ENCODE measurements at places on chromosomes 16 and 17.

GRCh38 chr17:65504141-65504540 lies 57.3 kb downstream of the AXIN2 start:
- H3K4me1 ChIP-seq, result no peaks in the 10 kb centered on the region
- no peaks in the 10 kb centered on the region for H3K36me3 ChIP-seq
- H3K4me3 ChIP-seq, result no peak overlapping the region
- no peaks in the 10 kb centered on the region for H3K27me3 ChIP-seq
- no peak for DNase-seq

DNA sequence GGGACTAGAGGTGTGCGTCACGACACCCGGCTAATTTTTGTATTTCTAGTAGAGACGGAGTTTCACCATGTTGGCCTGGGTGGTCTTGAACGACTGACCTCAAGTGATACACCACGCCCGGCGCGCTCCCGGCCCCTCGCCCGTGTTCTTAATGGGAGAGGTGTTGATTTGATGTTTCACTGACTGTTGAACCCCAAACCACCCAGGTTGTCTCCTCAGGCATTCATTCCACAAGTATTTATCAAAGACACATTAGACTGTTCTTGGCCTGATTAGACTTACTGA lies 1.4 kb downstream of the CENPN start:
- peaks cover 24% of the 10 kb centered on the region for H3K4me1 ChIP-seq
- H3K27ac ChIP-seq, result no peak overlapping the region
- H3K36me3 ChIP-seq, result no peaks in the 10 kb centered on the region
- H3K4me3 ChIP-seq, result peak overlapping the region; percentile 81
- H3K27me3 ChIP-seq, result no peaks in the 10 kb centered on the region

DNA sequence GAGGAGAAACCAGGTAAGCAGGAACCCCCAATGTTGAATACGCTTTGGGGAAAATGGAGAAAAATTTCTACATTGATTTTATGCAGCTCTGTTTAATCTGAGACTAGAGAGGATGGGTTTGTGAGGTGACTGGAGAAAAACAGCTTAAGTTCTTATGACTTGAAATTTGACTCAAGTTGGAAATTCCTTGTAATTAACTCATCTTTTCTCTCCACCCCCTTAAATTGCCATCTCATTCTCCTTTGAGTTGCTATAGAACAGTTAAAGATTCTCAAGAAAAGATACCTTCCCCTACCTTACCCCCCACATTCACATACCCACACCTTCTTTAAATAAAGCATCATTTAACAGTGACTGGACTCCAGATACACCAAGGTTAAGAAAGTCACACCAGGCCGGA lies 24.2 kb downstream of the ZNRF1 start:
- DNase-seq, result no peak
- H3K4me1 ChIP-seq, result peaks cover 30% of the 10 kb centered on the region
- no peaks in the 10 kb centered on the region for H3K36me3 ChIP-seq
- no peak overlapping the region for H3K4me3 ChIP-seq

DNA sequence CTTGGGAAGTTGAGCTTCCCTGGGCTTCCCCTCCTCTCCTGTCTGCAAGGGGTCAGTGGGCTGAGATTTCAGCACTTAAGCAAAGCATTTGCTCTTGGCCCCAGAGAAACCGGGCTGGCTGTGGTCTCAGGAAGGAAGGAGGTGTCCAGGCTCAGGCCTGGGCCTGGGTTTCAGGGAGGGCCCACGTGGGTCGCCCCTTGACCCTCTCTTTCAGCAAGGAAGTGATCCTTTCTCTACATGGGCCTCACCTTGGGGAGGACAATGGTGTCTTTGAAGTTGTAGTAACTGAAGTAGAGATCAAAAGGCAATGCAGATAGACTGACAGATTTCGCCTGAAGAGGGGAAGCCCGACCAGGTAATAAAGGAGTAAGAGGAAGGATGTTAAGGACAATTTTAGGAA lies 2.7 kb downstream of the NOD2 start:
- DNase-seq, result no peak
- peaks cover 60% of the 10 kb centered on the region for H3K4me1 ChIP-seq
- H3K36me3 ChIP-seq, result no peaks in the 10 kb centered on the region
- H3K4me3 ChIP-seq, result peak overlapping the region; percentile 1
- no peaks in the 10 kb centered on the region for H3K27me3 ChIP-seq

GRCh38 chr16:56812884-56813283 lies 52.1 kb upstream of the SLC12A3 start:
- no peak overlapping the region for H3K4me3 ChIP-seq
- no peaks in the 10 kb centered on the region for H3K27me3 ChIP-seq
- no peaks in the 10 kb centered on the region for H3K4me1 ChIP-seq
- H3K27ac ChIP-seq, result no peak overlapping the region
- DNase-seq, result no peak
- no peaks in the 10 kb centered on the region for H3K36me3 ChIP-seq

DNA sequence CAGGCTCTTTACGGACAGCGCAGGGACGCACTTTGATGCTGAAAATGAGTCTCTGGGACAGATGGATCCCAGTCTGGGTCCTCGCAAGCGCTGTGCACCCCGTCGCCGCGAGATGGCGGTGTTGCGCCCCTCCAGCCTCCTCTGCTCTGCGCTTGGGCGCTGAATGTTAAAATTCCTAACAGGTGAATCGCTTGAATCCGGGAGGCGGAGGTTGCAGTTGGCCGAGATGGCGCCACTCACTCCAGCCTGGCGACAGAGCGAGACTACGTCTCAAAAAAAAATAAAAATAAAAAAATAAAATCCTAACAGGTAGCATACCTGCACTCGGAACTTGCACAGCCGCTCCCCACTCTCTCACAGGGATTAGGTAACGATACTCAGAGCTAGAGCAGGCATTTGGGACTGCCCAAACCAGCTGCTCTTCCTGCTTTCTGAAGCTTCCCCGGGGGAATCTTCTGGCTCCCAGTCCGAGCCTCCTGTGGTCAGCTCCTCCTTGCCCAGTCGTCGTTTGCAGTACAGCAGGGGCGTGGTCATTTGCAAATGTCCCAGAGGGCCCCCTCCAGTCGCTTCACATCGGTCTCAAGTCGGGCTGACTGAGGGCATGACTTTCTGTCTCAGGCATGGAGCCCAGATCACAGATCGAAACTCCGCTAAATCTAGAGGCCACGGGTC lies 26.2 kb upstream of the OSGIN1 start:
- no peaks in the 10 kb centered on the region for H3K27me3 ChIP-seq
- DNase-seq, result peak; percentile 75
- peak overlapping the region; percentile 50 for H3K27ac ChIP-seq
- peaks cover 7% of the 10 kb centered on the region for H3K4me1 ChIP-seq
- peak overlapping the region; percentile 21 for H3K4me3 ChIP-seq

GRCh38 chr16:27771201-27771910 lies 221.4 kb downstream of the KATNIP start:
- H3K36me3 ChIP-seq, result peaks cover 72% of the 10 kb centered on the region
- no peaks in the 10 kb centered on the region for H3K4me1 ChIP-seq
- no peak overlapping the region for H3K4me3 ChIP-seq
- H3K27me3 ChIP-seq, result no peaks in the 10 kb centered on the region

DNA sequence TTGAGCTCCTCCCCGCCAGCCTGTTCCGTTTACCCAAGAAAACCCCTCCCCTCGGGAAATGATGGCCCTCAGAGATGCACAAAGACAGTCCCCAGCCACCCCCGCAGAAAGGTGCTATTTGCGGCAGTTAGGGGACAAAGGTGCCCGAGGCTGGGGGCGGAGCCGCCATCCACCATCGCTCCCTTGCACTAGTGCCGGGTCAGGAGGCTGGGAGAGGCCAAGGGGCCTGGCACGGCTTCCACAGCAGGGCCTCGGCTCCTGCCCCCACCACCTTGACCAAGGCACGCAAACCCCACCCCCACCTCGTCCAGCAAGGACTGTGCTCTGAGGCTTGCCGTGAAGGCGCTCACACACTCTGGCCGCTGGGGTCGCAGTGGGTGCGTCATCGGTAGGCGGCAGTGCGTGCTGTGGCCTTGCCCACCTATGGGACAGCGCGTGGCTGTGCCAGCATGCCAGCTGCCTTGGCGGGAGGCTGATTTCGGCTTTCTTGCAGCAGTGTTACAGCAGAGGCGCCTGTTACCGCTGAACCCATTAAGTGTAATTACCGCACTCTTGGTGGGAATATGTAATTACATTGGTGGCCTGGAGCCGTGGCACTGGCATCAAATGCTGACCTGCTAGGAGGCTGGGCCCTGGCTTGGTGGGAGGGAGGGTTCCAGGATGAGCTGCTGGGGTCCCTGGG lies 31.8 kb downstream of the TPSG1 start:
- DNase-seq, result no peak
- H3K27ac ChIP-seq, result no peak overlapping the region
- H3K36me3 ChIP-seq, result no peaks in the 10 kb centered on the region
- peaks cover 6% of the 10 kb centered on the region for H3K4me1 ChIP-seq
- H3K4me3 ChIP-seq, result no peak overlapping the region
- no peaks in the 10 kb centered on the region for H3K27me3 ChIP-seq

GRCh38 chr16:68351463-68351862 lies 40.6 kb downstream of the PRMT7 start:
- no peak overlapping the region for H3K27ac ChIP-seq
- H3K4me1 ChIP-seq, result peaks cover 10% of the 10 kb centered on the region
- no peak for DNase-seq
- H3K36me3 ChIP-seq, result peaks cover 91% of the 10 kb centered on the region

- peaks cover 4% of the 10 kb centered on the region for H3K36me3 ChIP-seq
- H3K27me3 ChIP-seq, result no peaks in the 10 kb centered on the region
- H3K27ac ChIP-seq, result no peak overlapping the region
Observed at GRCh38 chr17:10628756-10629155, 28.4 kb downstream of the MYH3 start.
